Fibroblast of upper back skin (primary cell): ENCODE measurements at places on chromosomes 4 and X.

DNA sequence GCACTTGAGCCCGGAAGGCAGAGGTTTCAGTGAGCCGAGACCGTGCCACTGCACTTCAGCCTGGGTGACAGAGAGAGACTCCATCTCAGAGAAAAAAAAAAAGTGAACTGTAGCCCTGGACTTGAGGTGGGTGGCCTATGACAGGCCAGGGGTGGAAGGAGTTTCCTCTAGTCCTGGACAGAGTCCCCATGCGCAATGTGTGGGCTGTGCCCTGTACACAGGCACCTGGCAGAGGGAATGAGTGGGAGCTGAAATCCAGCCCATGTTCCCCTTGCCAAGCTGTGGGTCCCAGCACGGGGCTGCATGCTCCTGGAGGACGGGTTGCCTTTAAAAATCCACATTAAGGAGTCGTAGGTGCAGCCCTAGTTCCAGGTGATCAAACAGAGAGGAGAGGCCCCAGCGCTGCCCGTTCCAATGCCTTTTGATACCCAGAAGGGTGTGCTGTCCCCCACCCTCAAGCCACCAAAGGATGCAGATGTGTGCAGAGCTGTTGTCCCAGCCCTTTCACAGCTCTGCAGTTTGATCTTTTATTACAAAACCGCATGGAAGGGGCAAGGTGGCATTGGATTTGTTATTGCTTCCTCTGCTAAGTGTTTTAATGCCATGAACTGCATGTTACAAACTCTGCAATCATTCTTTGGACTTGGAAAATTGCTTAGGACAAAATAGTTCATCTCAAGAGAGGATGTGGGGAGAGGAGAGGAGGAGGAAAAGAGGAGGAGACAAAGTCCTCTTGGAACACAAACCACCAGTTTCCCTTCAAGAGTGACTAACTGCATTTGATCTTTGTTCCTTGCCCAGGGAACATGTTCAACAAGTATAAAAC is 38.0 kb upstream of the PDK3 start:
- DNase-seq: no peak

GRCh38 chr4:13323921-13324320 is 160.2 kb downstream of the RAB28 start:
- DNase-seq: no peak

GRCh38 chrX:153411255-153411987 is at the start of gene ZFP92:
ZFP92 (plus strand) TSS chrX:153411472; CDS start chrX:153418323, 6,851 bp downstream.
- DNase-seq: peak; percentile 2

GRCh38 chrX:22093550-22093949 is 61.4 kb downstream of the PHEX start:
- DNase-seq: no peak

- no peak for DNase-seq
These were observed 323.9 kb upstream of the CXXC4 start for GRCh38 chr4:104818579-104818978.

DNA sequence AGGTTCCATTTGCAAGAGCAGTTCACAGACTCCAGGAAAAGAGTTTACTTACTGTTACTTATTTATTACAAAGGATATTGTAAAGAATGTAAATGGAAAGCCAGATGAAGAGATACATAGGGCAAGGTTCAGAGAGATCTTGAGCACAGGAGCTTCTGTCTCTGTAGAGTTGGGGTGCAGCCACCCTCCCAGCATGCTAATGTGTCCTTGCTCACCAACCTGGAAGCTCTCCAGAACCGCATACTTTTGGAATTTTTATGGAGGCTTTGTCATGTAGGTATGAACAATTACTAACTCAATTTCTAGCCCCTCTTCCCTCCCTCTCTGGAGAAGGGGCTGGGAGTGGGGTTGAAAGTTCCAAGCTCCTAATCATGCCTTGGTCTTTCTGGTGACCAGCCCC is 857.2 kb downstream of the RPA4 start:
- DNase-seq: peak; percentile 23

GRCh38 chr4:79576429-79576753 is 168.4 kb upstream of the GK2 start:
- peak; percentile 51 for DNase-seq
